Activated B cell treated with CpG ODN at 0.5 μM for 24 hours (primary cell): ENCODE measurements at places on chromosomes 3 and 15.
A peak's percentile ranks its signal among the peaks of the same experiment; 100 is the strongest.

DNA sequence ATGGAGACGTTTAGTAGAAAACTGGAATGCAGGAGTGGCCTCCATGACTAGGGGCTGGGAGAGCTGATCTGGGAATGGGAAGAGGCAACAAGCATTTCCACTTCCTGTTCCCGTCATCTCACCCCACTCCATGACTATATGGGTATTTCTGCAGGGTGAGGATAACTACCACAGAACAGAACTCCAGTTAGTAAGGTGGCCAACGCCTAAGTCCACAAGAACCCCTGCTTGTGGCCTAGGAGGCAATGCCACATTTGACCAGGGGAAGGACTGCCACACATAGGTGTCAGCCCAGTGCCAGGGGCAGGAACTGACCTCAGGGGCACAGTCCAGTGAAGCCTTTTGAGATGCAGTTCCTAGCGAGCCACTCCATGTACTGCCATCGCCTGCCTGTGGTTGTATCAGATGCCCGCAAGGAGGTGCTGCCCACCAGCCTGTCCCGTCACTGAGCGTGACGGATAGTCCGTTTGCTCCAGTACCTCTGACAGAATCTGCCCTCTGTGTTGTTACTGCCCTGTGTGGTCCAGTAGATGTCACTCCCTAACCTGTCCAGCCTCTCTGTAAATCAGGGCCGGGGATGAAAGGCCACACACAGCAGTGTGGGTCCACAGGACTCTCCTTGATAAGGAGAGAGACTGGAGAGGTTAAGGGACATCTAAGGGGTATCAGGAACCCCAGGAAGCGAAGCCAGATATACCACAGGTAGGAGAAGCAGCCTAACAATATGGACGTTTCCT, 3.5 kb upstream of the MTFMT start:
- DNase-seq, result peak; percentile 39

- no peak for DNase-seq
Observed at GRCh38 chr3:3589715-3590130, 209.5 kb upstream of the LRRN1 start.

GRCh38 chr15:79003896-79004295, 59.0 kb upstream of the CTSH start:
- DNase-seq, result no peak

GRCh38 chr15:93072011-93072410, 17.0 kb downstream of the RGMA start:
- no peak for DNase-seq

GRCh38 chr3:166425900-166426611, 588.8 kb upstream of the BCHE start:
- DNase-seq, result no peak

DNA sequence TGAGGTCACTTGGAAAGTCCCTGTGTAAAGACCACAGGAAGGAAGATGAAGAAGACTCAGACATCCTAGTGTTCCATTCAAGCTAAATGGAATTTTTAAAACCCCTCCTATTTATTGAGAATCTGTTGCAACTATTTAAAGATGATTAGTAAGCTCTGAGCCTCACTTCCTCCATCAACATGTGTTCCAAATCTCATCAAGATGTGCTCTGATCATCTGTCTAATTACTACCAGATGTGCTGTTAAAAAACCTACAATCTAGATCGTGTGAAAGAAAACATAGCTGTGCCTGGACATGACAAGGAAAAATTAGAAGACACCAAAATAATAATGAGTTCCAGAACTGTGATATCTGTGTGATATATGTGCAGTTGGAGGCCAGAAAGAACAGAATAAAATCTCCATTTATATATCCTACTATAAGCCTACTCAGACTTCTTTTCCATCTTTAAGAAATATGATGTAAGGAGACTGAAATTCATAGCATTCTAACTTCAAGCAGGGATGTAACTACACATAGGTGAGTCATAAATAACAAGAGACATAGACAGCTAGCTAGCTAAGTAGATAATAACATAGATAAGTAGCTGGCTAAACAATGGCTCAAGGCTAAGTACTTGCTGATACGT, 7.8 kb downstream of the XPC start:
- DNase-seq, result no peak

DNA sequence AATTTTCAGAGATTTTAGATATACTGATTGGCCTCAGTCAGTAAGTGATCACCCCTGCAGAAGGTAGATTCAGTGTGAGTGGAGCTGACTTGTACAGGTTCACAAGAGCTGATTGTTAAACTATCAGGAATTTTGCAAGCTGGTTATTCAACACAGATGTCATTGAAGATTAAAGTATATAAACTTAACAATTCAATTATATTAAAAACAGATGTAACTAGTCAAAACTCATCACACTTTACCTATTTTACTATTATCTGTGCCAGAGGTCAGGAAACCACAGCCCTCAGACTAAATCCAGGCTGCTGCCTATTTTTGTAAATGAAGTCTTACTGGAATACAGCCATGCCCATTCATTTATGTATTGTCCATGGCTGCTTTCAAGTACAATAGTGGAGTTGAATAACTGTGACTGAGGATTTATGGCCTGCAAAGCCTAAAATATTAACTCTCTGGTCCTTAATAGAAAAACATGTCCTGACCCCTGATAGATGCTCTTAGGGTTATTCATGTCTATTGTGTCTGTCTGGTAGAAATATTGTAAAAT, 429.3 kb upstream of the PDZRN3 start:
- no peak for DNase-seq

- no peak for DNase-seq
Observed at GRCh38 chr15:69149803-69150202, 10.6 kb upstream of the GLCE start.

DNA sequence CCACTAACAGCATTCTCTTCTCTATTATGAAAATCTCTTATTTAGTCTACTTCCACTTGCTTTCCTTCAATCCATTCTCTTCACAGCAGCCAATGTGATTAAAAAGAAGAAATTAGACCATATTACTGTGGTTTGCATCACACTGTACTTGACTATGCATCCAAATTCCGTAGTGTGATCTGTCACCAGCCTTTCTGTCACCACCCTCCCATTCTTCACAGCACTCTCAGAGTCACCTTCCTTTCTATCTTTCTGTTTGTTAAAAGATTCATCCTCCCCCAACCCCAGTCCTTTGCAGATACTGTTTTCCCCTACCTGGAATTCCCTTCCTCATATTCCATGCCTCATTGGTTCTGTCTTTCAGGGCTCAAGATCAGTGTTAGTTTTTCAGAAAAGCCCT, 55.0 kb upstream of the ABHD10 start:
- no peak for DNase-seq

DNA sequence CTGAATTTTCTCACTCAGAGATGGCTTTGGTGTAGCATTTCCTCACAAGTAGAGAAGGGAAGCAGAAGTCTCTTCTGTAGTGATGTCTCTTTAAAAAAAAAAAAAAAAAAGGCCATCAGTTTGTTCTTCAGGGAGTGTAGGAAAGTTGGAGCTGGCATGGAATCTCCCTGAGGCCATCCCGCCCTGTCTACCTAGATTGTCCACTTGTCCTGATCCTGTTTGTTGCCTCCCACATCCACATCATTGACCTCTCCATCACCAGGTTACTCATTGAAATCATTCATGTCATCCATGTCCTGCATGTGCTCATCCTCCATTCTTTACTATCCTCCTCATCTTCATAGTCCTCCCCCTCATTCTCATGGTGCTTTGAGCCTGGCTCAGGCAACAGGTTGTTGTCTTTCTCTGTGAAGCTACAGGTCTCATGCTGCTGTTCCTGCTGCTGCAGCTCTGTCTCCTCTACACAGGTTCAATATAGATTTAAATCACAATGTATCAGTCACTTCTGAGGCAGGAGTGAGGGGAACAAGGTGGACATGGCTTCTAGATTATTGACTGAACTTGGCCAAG, 556.3 kb upstream of the NAALADL2 start:
- no peak for DNase-seq

DNA sequence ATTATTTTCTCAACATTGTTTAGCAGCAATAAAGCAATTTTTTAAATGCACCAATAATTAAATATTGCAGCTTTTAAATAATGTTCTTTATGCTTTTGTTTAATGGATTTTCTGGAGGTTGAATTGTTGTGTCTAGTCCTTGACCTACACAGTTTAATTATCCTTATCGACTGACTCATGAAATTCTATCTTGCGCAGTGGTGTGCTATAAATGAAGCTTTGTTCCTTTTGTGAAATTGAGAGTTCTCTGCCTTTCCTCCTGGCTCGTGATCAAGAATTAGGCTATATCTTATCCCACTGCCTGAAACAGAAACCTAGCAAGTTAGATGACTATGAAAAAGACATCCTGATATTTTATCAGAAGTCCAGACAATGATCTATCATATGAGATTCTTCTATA, 37.0 kb upstream of the PIK3R4 start:
- no peak for DNase-seq

- DNase-seq, result no peak
Observed at GRCh38 chr15:45631776-45632175, 3.1 kb upstream of the SQOR start.

DNA sequence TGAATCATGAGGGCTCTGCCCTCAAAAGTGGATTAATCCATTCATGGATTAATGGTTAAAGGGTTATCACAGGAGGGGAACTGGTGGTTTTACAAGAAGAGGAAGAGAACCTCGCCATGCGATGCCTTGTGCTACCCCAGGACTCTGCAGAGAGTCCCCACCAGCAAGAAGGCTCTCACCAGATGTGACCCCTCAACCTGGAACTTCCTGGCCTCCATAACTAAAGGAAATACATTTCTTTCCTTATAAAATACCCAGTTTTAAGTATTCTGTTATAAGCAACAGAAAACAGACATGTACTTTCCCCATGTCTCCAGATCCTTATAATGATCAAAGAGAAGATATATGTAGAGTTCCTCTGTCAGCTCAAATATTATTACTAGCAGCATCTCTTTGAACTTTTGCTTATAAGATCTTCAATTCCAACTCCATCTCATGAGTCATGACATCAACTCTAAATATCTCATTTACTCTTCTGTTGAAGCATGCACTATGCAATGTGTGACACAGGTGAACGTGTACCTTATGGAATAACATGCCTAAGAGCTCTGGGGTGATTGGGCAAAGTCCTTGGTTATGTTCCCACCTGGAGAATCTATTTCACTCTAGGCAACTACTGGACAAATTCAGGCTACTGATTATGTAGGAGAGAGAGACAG, 37.5 kb upstream of the ZBTB38 start:
- no peak for DNase-seq

GRCh38 chr15:72850833-72851232, 67.3 kb upstream of the ADPGK start:
- DNase-seq, result no peak

GRCh38 chr3:81476692-81477091, 284.8 kb downstream of the GBE1 start:
- DNase-seq, result no peak

- no peak for DNase-seq
Observed at GRCh38 chr3:115470254-115470653, 153.1 kb upstream of the GAP43 start.

GRCh38 chr15:100786901-100787566, 92.6 kb upstream of the ALDH1A3 start:
- no peak for DNase-seq
